Stimulated activated CD8-positive, alpha-beta memory T cell treated with anti-CD3 and anti-CD28 coated beads, Interleukin-15, amount 100 ng/mL, for 1 hour (primary cell): ENCODE measurements at places on chromosomes 12 and 14.
A peak's percentile ranks its signal among the peaks of the same experiment; 100 is the strongest.

GRCh38 chr14:89276424-89276975 lies 140.5 kb downstream of the FOXN3 start:
- DNase-seq, result peak; percentile 4

DNA sequence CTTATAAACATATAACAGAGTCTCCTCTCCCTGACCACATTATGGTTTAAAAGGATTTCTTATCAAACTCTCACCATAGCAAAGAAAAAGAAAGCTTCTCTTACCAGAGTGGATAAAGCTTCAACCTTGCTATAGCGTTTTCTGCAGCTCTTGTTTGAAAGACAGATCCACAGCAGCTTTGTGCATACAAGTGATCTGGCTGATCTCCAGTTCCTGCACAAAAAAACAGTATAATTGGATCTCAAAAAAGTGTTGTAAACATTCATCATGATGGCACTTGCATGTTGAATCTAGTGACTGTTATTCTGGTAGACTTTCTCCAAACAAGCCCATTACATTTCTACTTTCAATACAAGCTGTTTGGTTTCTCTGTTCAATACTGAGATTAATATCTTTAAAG lies 178.9 kb upstream of the MGAT4C start:
- no peak for DNase-seq

DNA sequence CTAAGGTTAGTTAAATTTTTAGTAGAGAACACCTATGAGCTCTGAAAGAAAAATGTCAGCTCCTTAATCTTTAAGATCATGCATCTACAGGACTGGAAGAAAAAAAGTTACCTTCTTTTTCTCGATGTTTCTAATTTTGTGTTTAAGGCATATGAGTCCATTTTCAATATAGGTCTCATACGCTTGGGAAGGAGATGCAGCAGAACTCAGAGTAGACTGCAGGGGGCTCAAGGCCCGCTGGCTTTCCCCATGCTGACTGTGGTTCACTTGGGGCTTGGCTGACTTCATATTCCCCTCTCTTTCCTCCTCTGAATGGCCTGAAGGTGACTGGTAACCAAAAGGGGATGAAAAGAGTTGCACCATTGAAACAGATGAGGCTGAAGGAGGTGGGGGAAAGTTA lies 1.5 kb downstream of the CAPRIN2 start:
- DNase-seq, result no peak

GRCh38 chr12:46214668-46215436 lies 54.0 kb downstream of the SLC38A1 start:
- DNase-seq, result peak; percentile 55

- no peak for DNase-seq
Measured at GRCh38 chr12:108120863-108121165, 8.3 kb upstream of the WSCD2 start.

DNA sequence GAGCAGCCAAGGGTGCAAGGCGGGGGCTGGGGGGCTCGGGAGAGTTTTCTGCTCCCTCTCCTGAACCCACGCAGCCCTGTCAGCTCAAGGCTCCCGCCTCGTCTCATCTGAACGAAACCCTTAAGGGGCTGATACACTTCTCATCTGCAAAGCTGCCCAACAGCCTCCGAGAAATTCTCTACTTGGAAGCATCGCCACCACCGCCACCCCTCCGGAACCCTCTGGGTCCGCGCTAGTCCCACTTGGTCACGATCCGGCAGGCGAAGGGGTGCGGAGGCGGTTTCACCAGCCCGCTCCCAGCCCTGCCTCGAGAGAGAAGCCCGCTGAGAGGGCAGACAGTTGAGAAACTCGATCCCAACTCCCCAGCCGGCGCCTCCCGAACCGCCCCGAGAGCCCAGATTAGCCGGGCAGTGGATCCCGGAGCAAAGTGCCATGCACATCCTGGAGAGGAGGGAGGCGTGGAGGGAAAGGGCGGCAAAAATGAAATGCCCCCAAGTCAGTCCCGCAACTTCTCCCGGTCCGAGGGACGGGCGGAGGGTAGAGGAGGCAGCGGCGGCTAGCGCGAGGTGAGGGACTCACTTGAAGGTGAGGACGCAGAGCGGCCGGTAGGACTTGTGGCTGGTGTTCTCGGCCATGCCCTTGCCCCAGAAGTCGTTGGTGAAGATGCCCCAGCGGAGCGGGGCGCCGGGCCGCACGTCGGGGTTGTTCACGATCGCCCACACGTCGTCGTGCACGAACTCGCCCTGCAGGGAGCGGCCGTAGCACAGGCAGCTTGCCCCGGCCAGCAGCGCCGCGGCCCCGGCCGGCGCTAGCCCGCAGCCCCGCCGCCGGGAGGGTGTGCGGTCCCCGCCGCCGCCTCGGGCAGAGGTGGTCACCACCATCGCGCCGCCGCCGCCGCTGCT lies 620 bp downstream of the TMTC1 start:
- DNase-seq, result no peak

GRCh38 chr12:124218243-124218560 lies 76.7 kb upstream of the RFLNA start:
- DNase-seq, result no peak

GRCh38 chr14:104806625-104807465 lies 5.9 kb downstream of the ZBTB42 start:
- no peak for DNase-seq

GRCh38 chr12:122830517-122831214 lies 4.6 kb upstream of the HIP1R start:
- DNase-seq, result no peak

- no peak for DNase-seq
Measured at GRCh38 chr12:1282670-1283315, 291.8 kb downstream of the ERC1 start.

- DNase-seq, result no peak
Measured at GRCh38 chr12:106866426-106867080, 89.2 kb upstream of the TMEM263 start.

GRCh38 chr12:79059557-79059956 lies 195.0 kb downstream of the SYT1 start:
- no peak for DNase-seq

DNA sequence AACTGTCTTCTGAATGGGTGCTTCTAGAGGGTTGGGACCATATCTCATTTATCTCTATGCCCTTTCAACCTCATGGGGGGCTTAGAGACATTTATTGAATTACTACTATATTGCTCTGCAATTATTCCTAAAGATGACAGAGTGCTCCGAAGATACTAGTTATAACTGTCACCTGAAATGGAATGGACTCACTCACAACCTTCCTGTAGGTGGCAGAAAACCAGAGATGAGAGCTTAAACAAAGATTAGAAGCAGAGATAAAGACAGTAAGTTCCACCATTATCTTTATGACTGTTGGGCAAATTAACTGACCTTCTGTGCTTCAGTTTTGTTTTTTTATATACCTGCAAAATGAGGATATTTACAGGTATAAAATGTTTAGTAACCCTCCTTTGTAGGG lies 31.5 kb upstream of the GTF2A1 start:
- DNase-seq, result no peak

GRCh38 chr12:90407841-90408240 lies 547.1 kb downstream of the CCER1 start:
- DNase-seq, result no peak

DNA sequence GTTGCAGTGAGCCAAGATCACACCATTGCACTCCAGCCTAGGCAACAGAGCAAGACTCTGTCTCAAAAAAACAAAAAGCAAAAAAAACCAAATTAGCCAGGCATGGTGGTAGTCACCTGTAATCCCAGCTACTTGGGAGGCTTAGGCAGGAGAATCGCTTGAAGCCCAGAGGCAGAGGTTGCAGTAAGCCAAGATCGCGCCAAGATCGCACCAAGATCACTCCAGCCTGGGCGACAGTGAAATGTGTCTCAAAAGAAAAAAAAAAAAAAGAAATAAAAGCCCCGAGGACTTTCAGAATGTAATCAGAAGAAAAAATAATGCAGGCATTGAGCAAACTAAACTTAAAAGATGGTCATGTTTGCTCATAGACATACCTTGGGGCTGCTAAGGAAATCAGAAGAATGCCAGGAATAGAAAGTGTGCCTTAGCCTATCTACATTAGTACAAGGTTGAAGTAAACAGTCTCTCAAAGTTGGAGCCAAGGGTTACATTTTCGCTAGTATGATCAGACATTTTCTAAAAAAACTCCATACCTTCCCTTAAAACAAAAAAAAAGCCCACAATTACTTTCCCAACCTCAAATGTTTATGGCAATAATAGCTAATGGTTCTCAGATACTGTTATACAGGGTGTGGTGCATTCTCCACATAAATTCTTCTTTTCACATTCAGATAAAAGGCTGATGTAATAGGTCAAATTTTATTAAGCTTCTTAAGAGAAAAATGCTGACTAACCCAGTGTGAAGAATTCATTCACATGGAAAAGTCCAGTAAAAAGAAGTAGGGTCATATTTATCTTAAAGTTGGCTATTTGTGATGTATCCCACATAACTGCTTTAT lies 15.8 kb downstream of the DTD2 start:
- no peak for DNase-seq

DNA sequence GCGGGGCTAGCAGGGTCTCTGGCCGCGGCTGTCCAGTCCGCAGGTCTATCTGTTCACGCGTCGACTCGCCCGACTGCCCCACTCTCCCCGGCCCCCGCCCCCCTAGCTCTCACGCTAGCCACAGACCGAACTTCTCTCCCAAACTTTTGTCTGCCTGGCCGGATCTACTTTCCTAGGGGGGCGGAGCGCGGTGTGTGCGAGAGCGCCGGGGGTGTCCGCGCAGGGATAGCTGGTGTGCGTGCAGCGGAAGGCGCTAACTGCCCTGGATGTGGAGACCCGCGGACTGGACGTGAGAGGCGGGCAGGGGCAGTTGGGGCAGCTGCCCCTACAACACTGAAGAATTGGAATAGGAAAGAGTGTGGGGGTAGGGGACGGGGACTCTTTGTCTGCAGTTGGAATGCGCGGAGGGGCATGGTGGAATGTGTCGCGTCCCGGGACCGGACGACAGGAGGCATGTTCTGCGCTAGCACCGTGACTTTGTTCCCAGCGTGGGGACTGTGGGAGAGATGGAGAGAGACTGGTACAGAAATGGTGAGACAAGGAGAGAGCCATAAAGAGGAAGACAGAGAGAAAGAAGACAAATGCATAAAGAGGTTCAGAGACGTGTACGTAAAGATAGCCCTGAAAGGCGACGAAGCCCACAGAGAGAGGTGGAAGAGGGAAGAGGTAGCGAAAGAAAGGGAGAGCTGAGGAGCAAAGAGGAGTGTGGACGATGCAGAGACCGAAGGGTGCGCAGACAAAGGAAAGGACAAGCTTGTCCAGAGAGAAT lies at the start of gene AJUBA:
TSS of gene AJUBA (minus strand) at position 75 of the 769 bp plus-strand sequence. CDS start 285 bp downstream, outside the sequence.
- peak; percentile 49 for DNase-seq

GRCh38 chr14:104291123-104292000 lies 153.0 kb downstream of the KIF26A start:
- DNase-seq, result no peak

DNA sequence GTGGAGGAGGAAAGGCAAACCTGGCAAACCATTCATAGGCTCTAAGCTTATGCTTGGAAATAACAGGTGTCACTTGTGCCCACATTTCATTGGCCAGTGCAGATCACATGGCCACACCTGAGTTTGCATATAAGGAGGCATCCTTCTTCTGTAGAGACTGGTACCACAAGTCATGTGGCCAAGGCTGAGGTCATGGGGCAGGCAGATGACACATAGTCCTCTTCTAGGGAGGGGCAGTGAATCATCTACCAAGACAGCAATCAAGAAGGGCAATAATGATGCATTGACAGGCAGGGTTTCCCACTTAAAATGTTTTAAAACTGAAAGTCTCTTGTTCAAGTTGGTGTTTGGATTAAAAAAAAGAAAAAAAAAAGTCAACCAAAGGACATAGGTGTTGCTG lies 77.3 kb downstream of the DAAM1 start:
- no peak for DNase-seq

- DNase-seq, result no peak
Measured at GRCh38 chr12:71804505-71804904, 35.1 kb upstream of the TBC1D15 start.

DNA sequence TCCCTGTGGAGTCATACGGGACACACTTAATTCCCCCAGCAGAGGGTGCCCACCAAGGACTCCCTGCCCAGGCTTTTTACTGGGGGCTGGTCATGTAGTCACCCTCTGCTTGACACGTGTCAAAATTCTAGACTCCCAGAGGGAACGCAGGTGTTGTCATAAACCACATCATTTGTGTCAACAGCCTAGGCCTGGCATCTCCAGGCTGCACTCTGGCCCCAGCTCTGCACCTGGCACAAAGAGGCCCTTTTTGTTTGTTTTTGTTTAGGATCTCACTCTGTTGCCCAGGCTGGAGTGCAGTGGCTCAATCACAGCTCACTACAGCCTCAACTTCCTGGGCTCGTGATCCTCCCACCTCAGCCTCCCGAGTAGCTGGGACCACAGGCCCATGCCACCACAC lies 21.1 kb downstream of the BRI3BP start:
- DNase-seq, result no peak

DNA sequence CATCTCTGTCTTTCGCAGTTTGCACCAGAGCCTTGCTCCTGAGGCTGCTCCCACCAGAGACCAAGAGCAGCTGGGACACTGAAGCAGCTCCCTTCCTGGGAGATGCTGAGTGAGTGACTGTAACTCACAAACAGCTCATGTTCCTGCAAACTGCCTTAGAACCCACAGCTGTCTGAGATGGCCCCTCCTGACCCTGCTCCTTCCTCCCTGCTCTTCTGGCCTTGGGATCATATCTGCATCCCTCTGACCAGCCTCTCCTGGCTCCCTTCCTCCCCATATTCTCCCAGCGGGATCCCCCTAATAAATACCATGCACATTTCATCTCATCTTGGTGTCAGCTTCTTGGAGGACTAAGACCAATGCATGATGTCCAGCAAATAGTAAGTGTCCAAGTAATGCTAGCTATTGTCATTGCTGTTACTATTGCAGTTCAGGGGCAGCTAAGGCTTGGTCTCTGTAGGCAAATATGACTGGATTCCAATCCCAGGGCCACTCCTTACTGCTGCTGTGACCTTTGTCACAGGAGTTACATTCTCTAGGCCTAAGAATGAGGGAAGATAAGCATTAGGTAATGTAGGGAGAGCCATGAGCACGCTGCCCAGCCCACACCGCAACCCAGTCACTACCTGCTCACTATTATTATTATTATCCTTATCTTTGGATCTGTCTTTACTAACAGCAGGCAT lies 47.9 kb downstream of the SYNE3 start:
- no peak for DNase-seq

DNA sequence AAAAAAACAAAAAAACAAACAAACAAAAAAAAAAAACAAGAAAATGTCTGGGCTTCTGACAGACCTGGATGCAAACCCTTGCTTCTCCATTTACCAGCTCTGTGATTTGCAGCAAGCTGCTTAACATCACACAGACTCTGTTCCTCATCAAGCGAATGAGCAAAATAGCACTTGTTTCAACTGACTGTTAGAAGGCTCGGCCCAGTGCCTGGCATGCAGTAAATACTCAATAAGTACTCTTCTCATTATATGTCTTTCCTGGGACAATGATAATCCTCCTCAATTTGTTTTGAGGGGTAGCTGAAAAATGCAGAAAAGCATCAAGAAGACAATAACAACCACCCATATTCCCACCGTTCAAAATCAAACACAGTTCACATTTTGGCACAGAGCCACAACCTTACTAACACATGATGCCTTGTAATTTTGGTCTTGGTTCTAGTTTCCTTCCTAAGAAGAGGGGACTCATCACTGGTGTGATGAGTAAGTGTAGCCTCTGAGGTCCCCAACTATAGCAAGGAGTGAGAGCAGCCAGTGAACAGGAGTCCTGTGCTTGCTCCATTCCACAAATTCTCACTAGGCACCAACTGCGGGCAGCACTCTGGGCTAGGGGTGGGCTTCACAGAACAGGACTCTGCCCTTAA lies 60.4 kb downstream of the TTC7B start:
- no peak for DNase-seq

- peak; percentile 41 for DNase-seq
Measured at GRCh38 chr14:100159094-100159864, at the start of gene DEGS2. Gene DEGS2, minus strand, starts transcription at chr14:100159645. Its CDS starts 58 bp downstream, at chr14:100159587.
